Cortex of kidney (tissue), 1 donor: ENCODE measurements at places on chromosomes 7 and 10.

GRCh38 chr7:4045450-4045849, 636.6 kb upstream of the FOXK1 start:
- no peak for DNase-seq

GRCh38 chr10:101768791-101769170, 7.1 kb downstream of the FGF8 start:
- DNase-seq: no peak

GRCh38 chr10:4217187-4217586, 432.2 kb upstream of the KLF6 start:
- no peak for DNase-seq

- no peak for DNase-seq
These were observed 24.6 kb downstream of the PRR15 start for GRCh38 chr7:29588212-29588611.

DNA sequence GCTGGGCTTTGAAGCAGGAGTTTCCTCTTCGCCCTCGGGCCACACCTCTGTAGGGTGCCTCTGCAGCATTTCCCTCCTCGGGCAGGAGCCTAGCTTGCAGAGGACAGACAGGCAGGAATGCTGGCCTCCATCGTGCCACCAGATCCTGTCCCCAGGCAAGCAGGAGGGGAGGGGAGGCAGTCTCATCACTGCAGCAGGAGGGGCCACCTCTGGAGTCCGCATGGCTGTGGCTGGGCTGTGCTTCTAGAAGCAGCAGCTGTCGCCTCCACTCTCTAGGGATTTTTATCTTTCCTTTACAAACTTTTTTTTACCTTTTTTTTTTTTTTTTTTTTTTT, 181.4 kb downstream of the CUX1 start:
- no peak for DNase-seq

DNA sequence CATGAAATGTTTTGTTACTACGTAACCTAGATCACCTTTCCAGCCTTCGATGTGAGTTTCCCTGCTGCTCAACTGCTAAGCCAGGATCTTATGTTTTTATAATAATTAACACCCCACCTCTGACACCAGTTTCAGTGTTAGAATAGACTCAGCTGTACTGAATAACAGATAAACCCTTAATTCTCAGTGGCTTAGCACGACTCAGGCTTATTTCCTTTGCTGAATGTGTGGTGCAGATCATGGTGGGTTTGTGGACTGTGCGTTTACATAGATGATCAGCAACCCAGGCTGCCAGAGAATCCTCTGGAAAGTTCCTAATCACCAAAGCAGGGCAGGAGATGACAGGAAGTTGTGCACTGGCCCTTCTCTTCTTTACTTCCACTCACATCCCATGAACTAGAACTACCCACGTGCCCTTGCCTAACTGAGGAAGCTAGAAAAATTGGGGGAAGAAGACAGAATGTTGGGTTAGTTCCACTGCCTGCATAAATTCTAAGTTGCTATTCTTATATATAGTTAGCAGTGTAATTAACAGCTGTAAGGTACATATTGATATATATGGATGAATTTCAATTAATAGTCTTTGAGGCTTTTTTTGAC, 111.8 kb downstream of the MAPK8 start:
- DNase-seq: no peak

- no peak for DNase-seq
These were observed 3.0 kb upstream of the AQP1 start for GRCh38 chr7:30908681-30909080.

GRCh38 chr7:147173883-147174282, 1057.3 kb downstream of the CNTNAP2 start:
- DNase-seq: no peak

DNA sequence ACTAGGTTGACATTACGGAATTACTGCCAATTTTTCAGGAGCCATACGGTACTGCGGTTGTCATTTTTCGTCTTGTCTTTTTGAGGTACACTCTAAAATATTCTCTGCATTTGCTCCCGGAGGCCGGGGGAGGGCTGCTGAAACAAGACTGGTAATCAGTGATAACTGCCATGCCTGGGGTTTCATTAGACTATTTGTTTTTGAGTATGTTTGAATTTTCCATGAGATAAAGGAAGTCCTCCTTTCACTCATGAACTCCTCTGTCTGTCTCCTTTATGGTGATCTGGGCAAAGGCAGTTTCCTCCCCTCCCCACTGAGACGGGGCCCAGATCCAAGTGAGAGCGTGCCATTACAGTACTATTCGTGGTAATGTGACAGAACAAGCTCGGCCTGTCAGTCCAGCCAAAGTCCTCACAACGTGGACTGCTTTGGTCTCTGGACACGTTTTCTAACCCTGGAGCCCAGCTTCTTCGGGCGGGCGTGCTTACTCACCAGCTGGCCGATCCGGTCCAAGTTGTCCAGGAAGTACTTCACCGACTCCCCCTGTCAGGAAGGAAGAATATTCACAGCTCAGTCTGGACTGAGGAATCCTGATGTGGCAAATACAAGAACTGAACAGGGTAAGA, 45.1 kb downstream of the AMZ1 start:
- DNase-seq: no peak

DNA sequence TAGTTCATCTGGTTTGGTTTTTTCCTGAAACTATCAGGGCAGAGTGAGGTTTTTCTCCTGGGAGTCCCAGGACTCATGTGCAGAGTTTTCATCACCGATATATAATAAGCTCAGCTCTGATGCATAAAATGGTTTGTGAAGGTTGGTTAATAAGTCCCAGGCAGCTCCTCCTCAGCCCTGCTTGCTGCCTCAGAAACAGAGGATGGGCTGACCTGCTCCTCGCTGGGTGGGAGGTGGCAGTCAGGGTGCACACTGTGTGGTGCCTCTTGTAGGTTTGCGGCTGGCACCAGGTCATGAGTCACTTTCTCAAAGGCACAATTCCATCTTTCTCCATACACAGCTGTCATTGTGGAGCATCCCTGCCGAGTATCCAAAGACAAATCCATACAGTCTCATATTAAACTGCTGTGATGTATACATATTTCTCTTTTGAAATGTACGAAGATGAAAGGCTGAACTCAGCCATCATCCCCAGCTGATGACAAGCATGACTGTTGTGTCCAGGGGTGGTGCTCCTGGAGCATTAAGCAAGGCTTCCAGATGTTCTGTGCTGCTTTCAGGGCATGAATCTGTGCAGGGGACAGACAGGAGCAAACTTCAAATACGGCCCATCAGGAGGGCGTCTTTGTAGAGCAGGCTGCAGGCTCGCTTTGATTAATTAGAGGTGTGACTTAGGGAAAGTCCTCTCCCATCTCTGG, 125.7 kb upstream of the NPS start:
- DNase-seq: no peak

DNA sequence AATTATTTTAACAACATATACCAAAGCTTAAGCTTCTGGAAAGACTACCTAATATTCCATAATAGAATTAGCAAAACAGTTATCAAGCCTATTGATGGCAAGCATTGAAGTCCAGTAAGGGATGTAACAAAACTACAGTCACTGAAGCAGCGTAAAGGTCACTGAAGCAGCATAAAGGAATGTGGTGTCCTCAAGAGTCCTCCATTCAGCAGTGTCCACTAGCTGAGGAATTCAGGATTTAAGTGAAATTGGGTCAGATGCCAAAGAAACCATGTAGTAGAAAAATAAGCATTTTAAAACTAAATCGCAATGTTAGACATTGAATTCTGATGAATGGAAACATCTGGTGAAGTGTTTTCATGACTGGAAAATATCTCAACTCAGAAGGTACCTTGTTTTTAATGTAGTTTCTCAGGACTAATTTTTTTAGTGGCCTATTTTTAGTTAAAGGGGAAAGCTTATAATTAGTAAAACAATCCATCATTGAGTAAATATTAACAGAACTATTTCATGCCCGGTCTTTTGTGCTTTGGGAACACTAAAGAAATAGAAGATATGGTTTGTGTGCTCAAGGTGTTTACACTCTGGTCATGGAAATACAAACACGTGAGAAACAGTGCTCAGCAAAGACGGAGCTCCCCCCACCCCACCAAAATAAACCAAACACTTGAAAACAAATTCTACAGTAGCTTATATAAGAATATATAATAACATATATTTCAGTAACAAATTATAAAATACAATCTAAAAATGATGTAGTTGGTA, 121.4 kb downstream of the CDK14 start:
- no peak for DNase-seq

GRCh38 chr10:112497347-112497950, 50.4 kb downstream of the VTI1A start:
- no peak for DNase-seq

GRCh38 chr7:11192506-11192905, 218.8 kb downstream of the PHF14 start:
- DNase-seq: no peak

DNA sequence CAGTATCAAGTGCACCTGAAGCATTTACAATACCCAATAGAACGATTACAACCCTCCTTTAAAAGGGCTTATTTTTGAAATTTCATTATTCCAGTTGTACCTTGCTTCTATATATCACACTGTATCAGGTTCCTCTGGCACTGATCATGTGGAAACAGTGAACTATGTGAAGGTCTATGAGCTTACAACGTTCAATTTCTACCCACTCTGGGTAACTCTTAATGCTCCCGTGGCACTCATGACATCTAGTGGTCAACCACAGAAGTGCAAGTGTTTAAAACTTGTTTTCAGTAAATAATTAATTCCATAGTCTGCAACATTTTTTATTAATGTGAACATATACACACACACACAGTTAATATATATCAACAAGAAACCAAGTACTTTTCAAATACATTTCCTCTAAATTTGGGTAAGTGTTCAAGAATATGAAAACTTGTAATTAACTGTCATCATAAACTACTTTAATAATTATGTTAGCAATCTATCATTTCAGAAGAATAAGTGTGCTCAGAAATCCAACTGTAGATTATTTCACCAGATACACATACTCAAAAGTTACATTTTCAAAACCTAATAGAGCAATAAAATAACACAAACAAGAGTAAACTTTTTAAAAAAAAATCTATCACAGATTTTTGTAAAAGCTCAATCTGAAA, 61.0 kb downstream of the MPP7 start:
- DNase-seq: no peak

DNA sequence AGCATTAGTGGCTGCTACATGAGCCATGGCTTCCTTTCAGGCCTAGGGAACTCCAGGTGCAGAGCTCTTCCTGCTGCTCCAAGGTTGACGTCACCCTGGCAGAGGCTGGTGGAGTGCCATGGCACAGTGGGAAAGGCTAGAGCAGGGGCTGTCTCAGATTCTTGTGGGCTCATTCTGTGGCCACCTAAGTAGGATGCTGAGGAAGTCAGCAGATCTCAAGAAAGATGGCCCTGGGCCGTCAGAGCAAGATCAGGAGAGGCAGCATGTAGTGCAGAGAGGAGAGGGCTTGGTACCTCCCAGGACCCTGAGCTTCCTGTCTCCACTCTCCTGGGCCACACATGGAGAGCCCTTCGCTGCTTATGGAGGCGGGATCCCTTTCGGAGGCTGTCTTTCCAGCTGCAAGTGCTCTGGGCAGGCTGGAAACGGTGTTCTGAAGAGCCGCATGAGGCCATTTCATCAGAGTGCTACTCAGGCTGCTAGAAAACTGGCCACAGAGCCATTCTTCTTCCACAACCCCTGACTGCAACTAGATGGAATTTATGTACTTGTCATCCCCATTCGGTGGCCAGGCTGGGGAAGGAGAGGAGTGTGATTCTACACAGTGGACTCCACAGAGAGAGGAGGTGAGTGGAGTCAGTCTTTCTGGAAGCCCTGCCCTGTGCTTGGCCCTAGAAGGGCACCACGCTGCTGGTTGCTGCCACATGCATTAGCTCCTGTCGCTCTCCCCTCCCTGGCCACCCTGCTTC, 304.2 kb downstream of the RPS24 start:
- DNase-seq: no peak

GRCh38 chr10:6473901-6474370, 106.1 kb downstream of the PRKCQ start:
- DNase-seq: no peak

DNA sequence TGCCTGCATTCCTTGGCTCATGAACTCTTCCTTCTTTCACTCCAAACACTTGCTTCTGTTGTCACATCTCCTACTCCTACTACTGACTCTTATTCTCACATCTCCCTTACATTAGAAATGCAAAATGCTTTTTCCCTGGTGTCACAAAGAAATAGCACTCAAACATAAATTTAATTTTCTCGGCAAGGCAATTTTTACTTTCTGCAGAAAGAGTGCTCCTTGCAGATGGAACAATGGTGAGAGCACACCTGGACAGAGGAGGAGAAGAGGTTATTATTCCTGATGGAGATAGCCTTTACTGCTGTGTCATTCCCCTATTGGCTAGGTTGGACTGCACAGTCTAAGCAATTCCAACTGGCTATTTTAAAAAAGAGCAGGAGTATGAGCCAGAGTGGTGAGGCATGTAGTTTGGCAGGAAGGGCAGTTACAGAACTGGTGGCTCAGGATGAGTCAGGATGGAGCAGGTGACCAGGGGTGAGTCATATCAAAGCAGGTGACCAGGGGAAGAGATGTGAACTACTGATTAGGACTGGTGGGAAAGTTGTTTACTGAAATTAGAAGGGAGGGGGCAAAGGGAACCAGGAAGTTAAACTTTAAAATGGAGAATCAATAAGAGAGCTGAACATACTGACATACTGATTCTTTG, 52.9 kb downstream of the CYP2C9 start:
- no peak for DNase-seq

DNA sequence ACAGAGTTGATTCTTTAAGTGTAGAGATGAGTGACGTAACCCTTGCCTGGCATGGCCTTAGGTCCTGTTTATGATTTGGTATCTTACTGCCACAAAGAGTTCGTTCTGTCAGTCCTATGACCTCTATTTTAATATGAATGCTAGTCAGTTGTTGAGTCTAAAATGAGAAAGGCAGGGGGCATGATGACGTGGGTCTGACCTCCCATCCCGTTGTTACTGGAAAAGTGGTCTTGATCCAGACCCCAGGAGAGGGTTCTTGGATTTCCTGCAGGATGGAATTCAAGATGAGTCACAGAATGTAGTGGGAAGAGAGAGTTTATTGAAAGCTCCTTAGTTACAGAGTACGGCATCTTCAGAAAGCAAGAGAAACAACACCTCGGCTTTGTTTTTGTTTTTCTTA, 317.0 kb upstream of the COBL start:
- DNase-seq: no peak

DNA sequence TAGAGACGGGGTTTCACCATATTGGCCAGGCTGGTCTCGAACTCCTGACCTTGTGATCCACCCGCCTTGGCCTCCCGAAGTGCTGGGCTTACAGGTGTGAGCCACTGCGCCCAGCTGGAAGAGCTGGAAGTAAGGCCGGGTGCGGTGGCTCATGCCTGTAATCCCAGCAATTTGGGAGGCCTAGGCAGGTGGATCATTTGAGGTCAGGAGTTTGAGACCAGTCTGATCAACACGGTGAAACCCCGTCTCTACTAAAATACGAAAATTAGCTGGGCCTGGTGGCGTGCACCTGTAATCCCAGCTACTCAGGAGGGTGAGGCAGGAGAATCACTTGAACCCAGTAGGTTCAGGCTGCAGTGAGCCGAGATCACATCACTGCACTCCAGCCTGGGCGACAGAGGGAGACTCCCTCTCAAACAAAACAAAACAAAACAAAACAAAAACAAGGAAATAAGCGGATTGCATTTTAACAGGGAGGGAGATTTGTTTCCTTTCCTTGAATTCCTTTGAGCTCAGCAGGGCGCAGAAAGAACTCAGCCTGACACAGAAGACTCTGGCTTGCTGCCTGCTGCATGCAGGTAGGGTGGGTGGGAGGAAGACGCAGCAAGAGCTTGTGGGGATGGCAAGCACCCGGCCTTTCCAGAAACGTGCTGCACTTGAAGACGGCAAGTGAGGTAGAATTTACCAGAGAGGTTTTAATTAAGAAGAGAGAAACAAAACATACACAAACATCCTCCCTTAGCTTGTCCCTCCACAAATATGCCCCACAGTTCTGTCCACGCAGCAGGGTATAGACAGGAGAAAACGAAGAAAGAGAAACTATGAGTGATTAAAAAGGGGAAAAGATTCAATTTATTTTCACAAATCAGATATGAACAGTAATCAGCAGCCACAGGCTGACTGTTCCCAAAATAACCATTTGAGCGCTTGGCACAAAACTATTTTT, 148.0 kb downstream of the RNF216 start:
- no peak for DNase-seq
